ENCODE measurements at places on chromosomes 2 and 18.

- no peak for DNase-seq
Observed at GRCh38 chr2:219679041-219679440, 51.6 kb downstream of the SLC4A3 start.

GRCh38 chr2:214807653-214808052, 1.8 kb downstream of the BARD1 start:
- no peak for DNase-seq

DNA sequence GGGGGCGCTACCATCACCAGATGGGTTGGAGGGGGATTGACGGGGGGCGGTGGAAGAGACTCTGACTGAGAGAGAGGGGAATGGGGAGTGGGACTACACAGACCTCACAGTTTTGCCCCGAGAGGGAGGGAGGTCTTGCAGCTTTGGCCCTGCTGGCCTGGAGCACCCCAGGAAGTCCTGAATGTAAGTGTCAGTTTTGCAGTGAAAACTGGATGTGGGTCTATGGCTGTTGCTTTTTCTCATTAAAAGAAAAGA, 2.4 kb downstream of the TCF7L1 start:
- no peak for DNase-seq

GRCh38 chr18:35049111-35050027, 8.2 kb downstream of the MAPRE2 start:
- no peak for DNase-seq

- no peak for DNase-seq
Observed at GRCh38 chr2:30437809-30438548, 9.1 kb upstream of the LCLAT1 start.

DNA sequence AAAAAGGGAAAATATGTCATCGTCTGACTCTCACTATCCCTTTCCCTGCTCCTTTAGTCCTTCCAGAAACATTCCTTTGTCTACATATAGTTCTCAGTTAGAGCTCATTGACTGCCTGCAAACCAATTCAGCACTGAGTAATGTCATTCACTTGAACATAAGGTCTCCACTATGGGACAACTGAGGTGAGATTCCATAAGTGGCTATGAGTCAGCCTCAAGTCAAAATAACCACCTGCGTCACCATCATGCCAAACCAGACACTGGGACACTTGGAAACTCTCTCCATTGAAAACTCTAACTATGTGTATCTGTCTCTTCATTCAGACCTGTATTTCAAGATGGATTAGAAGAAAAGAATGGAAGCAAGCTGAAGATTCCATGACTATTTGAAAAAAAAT, 878.0 kb upstream of the PIK3C3 start:
- no peak for DNase-seq

- DNase-seq: peak; percentile 68
Observed at GRCh38 chr2:189178726-189179569, 613 bp downstream of the COL5A2 start.
